ENCODE measurements at places on chromosomes 3 and 15. TPM values are rescaled to one million over a fixed set of nuclear protein-coding genes. Genes with fewer than 3 reads are reported as not detected.

DNA sequence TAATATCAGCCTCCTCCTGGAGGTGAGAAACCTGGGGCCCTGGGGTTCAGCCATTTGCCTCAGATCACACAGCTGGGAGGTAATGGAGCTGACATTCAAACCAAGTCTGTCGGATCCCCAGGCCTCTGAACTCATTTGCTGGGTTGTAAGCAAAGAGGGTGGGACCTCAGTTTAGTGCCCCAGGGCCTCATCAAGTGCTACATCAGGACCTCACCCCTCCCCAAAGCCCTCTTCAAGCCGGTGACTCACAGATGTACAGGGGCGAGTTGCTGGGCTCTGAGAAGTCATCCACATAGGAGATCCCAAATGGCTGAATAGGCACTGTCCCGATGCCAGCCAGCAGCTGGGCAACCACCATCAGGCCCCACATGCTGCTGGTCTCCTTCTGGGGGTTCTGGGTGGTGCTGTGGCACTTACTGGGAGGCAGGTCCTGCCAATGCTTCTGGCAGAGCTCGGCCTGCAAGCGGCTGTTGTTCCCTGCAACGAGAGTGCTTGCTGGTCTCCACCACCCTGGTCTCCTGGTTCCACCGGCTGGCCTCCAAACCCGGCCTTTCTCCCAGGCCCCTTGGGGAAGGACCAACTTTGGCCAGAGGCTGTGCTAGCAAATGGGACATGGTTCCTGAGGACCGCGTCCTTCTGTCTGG lies 59.2 kb upstream of the RAB6B start:
- DNase-seq, result no peak

The TUSC2 gene
- total RNA-seq, result 28.8 TPM

GRCh38 chr15:53762916-53763315 lies 3.5 kb upstream of the WDR72 start:
- DNase-seq, result no peak

- no peak for DNase-seq
Observed at GRCh38 chr3:31300456-31301443, 232.0 kb upstream of the STT3B start.

GRCh38 chr3:114285648-114286230 lies 8.1 kb upstream of the TIGIT start:
- no peak for DNase-seq

DNA sequence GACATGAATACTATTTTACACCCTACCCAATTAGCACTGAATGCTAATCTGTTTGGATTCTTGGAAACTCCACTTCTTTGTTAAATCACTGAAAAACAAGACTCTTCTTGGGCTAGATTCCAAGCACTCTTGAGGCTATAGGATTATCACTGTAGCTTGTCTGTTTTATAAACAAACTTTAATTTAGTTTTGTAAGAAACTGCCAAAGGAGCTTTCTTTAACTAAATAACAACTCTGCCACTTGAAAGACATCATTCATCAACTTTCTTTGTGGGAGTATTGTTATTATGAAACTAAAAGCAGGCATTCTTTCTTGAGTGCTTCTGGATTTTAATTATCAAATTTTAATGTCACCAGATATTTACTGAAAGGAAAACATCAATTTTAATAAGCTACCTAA lies 24.1 kb downstream of the CBLB start:
- no peak for DNase-seq

GRCh38 chr3:160771811-160772459 lies 15.9 kb downstream of the PPM1L start:
- no peak for DNase-seq

DNA sequence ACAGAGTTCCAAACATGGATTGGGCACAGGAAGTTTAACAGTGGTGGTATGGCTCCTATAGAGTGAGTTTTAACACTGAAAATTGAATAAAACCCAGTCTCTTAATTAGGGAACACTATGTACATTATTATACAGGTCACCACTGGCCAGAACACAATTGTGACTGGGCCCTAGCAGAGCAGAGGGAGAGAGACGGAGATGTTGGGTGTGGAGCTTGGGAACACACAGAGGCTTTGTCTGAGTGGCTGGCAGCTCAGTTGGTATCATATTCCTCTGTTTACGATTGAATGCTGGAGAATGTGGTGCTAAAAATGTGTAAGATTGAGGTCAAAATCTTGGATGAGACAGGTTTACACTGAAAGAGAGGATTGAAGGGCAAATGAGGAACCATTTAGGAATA lies 6.8 kb upstream of the MOBP start:
- DNase-seq, result no peak

The MEF2A gene
- total RNA-seq, result 74.4 TPM

GRCh38 chr15:41983221-41983620 lies 10.9 kb upstream of the EHD4 start:
- DNase-seq, result no peak

GRCh38 chr3:9130345-9131305 lies 118.8 kb downstream of the SRGAP3 start:
- no peak for DNase-seq

The BNC1 gene
- total RNA-seq, result 51.9 TPM

- DNase-seq, result no peak
Observed at GRCh38 chr15:66169023-66169422, 84.5 kb downstream of the MEGF11 start.

The EIF2A gene
- total RNA-seq, result 134 TPM

GRCh38 chr3:48068886-48069285 lies 52.7 kb upstream of the MAP4 start:
- DNase-seq, result no peak

The GOLGA6B gene
- total RNA-seq, result not detected

- no peak for DNase-seq
Observed at GRCh38 chr3:12935861-12936830, 94.8 kb upstream of the RPL32 start.

GRCh38 chr3:195761567-195762248 lies 40.9 kb downstream of the MUC20 start:
- DNase-seq, result no peak

The TGM5 gene
- not detected for total RNA-seq

GRCh38 chr15:78224023-78224411 lies 10.3 kb downstream of the ACSBG1 start:
- no peak for DNase-seq

The MANF gene
- total RNA-seq, result 34.5 TPM

The LRRC2 gene
- total RNA-seq, result 6.9 TPM

GRCh38 chr3:48024401-48024800 lies 8.2 kb upstream of the MAP4 start:
- DNase-seq, result no peak

DNA sequence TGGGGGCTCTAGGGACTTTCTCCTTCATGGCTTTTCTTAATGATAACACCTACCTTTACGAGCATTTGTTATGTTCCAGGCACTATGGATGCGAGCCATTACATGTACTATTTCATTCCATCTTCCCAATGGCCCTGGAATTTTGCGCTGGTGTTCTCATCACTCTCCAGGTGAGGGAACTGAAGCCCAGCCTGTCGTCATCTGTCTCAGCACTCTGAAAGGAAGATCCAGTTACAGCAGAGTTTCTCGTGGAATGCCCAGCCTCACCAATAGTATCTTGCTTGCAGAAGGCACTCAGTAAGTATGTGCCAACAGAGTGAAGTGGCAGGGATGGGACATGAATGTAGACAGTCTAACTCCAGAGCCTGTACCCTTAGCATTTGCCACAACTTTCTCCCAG lies 56.8 kb downstream of the NOX5 start:
- DNase-seq, result no peak

The SCAMP5 gene
- 2.0 TPM for total RNA-seq

GRCh38 chr3:129226374-129226773 lies 23.0 kb upstream of the COPG1 start:
- DNase-seq, result peak; percentile 43

DNA sequence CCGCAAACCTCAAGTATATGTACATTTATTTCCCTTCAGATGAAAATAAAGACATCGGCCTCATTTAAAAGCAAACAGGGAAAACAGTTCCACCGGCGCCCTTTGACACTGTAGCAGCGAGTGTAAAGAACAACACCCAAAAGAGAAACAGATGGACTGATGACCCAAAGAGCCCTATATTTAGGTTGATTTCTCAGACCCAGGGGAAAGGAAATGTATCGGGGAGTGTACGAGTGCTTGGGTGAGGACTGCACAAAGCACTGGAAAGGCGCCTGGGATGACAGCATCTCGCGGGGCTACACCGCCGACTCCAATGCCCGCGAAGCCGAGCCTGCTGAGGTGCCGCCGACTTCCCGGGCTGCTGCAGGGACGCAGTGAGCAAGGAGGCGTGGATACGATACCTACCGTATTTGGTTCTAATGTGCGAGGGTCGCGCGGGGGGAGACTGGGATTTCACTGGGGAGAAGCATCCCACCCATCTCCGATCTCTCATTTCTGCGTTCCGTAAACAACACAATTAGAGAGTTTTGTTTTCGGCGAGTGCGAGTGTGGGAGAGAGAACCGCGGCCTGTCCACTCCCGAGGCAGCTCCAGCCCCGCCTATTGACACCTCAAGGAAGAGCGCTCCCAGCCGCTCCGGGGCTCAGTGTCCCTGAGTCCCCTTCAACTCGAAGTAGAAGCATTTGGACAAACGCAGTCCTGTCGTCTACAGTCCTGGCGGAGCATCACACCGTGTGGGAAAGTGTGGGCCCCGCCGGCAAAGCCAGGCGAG lies 2.0 kb downstream of the MECOM start:
- DNase-seq, result no peak

DNA sequence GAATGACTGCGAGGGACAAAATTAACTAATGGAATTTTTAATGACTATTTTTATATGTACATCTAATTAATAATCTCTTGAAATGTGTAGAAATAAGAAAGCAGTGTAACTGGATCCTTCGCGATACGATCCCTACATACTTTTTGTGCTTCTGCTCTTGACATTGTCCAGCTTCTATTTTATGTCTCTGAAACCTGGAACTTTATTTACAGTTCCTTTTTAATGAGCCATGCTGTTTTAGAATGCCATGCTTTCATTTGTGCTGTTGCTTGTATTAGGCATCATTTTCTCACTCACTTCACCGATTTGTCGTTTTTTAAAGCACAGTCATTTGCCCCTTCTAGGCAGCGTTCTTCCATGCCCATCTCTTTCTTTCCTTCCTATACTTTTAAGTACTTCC lies 301.3 kb downstream of the EDEM1 start:
- no peak for DNase-seq

DNA sequence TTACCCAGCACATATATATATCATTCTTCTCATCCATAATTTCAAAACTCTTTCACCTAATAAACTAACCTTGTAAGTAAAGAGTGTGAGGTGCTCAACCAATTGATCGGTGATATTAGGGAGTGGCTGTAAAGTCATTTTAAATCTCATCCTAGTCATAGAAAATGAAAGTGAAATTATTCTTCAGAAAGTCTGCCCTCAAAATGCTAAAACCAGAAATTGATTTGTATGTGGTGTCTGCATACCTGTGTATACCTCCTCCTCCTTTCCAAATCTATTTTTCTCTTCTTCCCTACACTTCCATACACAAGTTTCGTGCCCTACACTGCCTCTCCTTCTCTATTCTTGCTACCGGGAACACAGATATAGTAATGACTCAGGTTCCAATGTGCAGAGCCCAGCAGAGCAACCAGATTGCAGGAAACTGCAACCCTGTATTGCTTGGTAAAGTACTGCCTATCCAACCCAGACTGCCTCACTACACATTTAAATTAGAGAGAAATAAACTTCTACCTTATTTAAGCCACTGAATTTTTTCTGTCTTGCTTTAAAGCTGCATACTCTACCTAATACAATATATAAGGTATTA lies 7.4 kb upstream of the TBC1D5 start:
- DNase-seq, result no peak

DNA sequence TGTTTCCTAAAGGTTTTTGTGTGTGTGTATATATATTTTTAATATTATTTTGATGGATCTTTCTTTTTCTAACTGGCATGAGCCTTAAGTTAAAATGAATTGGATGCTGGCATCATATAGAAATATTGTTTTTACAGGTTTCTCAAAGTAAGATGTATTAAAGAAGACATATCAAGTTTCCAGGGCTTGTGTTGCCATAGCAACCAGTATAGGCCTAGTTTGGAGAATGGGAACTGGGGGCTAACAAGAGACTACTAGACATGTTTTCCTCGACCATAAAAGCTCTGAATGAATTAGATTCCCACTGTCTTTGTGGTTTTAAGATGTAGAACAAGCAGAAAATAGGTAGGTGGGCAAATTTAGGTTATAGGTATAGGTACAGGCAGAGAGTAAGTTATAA lies 771.4 kb downstream of the TUSC7 start:
- no peak for DNase-seq

GRCh38 chr3:139128803-139129202 lies 84.1 kb upstream of the PRR23C start:
- DNase-seq, result no peak

GRCh38 chr15:68195336-68196112 lies 9.6 kb downstream of the CALML4 start:
- DNase-seq, result no peak

The RFT1 gene
- total RNA-seq, result 14.0 TPM

DNA sequence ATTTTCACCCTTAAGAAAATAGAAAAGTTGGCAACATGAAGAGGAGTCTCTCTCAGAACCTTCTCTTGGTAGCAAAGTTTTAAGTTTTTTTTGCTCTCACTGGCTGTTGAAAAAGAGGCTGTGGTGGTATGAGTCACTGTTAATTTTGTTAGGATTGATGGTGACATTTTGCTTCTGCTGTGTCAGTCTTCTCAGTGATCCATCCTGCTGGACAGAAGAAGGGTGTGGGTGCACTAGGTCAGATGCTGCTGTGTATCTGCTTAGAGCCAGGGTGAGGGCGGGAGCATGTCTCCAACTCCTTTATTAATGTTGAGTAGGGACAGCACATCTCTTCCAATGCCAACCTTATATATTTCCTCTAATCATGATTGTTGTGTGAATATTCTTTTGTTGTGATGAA lies 369.5 kb downstream of the FEZF2 start:
- DNase-seq, result no peak

- DNase-seq, result no peak
Observed at GRCh38 chr15:57259568-57260040, 116.7 kb upstream of the CGNL1 start.

The ARPP21 gene
- not detected for total RNA-seq

GRCh38 chr15:92917598-92918407 lies 17.7 kb downstream of the CHD2 start:
- peak; percentile 98 for DNase-seq

The CCDC80 gene
- 176 TPM for total RNA-seq

DNA sequence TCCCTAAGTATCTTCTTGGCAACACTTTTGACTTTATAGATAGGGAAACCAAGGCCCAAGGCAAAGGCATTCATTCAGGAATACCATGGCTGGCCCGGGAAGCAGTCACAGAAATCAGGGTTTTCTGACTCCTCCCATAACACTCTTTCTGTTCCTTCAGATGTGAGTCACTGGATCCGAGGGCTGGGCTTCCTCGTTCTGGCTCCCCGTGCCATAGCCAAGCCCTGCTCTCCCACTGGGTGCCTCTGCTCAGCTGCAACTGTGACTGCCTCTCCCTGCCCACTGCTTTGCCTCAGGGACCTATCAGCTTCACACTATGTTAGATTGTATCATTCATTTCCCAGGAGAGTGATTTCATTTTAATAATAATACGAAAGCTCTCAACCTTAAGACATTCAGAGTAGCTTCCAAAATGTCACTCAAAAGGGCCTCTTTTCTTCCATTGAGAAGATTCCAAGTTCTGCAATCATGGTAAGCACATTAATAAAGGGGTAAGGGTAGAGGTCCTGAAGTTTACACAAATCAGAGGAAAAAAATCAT lies 50.2 kb downstream of the GABRB3 start:
- DNase-seq, result no peak

The MYLK gene
- 26.8 TPM for total RNA-seq

The DUOXA2 gene
- not detected for total RNA-seq

Data from omental fat pad (tissue), 4 donors.